ENCODE measurements at places on chromosomes 13 and 19.

DNA sequence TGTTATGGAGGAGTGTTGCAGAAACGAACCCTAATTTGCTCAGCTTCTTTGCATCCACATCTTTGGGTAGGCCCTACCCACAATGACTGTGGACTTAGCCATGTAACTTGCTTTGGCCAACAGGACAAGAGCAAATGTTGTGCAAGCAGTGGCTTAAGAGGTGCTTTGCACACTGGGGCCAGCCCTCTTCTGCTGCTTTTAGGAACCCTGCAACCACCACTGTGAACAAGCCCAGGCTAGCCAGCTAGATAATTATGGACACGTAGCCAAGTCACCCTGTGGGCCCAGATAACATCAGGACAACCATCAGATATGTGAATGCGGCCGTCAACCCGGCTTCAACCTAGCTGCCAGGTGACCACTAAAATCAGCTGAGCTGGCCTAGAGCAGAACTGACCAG is 17.1 kb downstream of the C19orf47 start:
- DNase-seq: no peak

DNA sequence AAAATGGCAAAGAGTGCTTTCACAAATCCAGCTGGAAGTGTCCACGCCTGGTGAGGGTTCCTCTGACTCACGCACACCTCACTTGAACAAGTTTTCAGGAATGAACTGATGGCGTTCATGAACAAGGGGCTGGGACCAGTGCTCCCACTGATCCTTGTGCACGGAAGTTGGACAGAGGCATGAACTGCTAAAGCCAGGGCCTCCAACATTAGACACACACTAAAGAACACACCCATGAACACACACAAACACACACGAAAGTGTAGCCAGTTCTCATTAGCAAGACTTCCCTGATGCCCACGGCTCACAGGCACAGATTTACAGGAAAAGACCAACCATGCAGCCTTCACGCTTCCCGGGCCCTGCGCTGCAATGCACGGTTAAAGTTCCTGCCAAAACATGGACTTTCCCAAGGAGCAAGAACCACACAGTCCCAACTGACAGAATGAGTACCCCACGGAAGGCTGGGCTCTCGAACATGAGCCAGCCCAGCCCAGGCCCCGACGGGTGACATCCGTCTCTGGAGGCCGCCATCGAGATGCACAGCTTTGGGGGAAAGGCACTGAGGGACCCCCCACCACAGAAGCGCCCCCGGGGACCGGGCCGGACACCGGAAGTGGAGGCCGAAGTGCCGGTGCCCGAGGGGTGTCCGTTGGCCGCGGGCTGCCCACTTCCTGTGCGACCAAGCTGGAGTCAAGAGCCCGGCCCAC is 808 bp downstream of the DNMT1 start:
- peak; percentile 70 for DNase-seq

- no peak for DNase-seq
Observed at GRCh38 chr19:48608798-48609263, 2.3 kb downstream of the SPACA4 start.

DNA sequence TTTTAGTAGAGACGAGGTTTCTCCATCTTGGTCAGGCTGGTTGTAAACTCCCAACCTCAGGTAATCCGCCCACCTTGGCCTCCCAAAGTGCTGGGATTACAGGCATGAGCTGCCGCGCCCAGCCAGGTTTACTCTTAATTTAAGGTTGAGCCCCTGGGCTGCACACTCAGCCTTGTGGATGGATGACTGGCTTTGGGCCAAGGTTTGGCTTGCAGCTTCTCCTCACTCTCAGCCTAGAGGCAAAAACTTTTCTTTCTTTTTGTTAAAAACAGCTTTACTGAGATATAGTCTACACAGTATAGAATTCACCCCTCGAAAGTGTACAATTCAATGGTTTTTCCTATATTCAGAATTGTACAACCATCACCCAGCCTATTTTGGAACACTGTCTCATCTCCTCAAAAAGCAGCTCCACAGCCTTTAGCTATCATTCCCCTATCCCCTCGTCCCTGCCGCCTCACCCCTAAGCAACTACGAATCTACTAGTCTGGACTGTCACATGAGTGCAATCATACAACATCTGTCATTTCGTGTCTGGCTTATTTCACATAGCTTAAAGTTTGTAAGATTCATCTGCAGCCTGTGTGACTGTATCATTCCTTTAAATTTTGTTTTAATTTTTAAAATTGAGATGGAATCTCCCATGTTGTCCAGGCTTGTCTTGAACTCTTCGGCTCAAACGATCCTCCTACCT is 14.5 kb upstream of the TSPAN16 start:
- DNase-seq: no peak

DNA sequence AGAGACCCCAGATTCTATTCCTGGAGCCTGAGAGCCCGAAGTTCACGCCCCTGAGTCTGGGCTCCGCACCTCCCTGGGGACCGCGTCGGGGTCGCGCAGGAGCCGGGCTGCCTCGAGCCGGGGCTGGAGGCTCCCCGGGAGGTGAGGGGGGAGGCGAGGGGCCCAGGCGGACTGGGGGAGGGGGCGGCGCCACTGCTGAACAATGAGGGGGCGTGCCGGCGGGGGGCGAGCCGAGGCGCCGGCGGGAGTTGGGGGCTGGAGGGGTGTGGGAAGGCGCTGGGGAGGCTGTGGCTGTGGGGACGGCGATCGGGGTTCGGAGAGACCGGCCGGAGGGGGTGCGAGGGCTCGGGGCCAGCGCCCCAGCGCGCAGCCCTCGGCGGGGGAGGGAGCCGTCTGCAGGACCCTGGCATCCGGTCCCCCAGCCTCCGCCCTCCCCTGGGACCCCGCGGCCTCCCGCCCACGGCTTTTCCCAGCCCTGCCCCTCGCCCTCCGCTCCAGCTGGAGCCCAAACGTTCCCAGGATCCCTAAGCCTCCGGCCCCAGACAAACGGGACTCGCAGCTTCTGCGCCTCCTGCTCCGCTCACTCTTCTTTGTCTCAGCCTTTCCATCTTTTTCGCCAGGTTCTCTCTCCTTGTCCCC is 922 bp downstream of the PLEKHG2 start:
- DNase-seq: no peak

GRCh38 chr19:18431351-18432197 is 6.4 kb downstream of the ISYNA1 start:
- no peak for DNase-seq

GRCh38 chr19:4576016-4576933 is 16.8 kb upstream of the SEMA6B start:
- no peak for DNase-seq

- DNase-seq: no peak
Observed at GRCh38 chr13:22194106-22194805, 523.4 kb downstream of the FGF9 start.

DNA sequence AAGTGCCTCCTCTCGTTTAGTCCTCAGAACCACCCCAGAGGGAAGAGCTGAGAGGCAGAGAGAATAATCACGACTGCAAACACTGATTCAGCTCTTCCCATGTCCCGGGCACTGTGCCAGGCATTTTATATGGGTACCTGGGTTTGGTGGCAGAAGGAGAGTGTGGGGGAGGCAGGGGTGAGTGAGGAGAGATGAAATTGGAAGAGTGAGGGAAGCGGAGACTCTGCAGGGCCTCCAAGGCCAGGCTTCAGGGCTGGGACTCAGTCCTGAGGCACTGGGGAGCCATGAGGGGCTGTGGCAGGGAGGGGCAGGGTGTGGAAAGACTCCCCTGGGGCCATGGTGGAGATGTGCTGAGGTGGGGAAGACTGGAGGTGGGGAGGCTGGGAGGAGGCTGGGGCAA is 8.7 kb downstream of the SYNGR4 start:
- DNase-seq: no peak

GRCh38 chr13:38369058-38369457 is 19.4 kb downstream of the UFM1 start:
- no peak for DNase-seq

- no peak for DNase-seq
Observed at GRCh38 chr13:32594157-32594738, 8.0 kb downstream of the PDS5B start.

- DNase-seq: no peak
Observed at GRCh38 chr13:95608640-95609323, 35.7 kb downstream of the DZIP1 start.

Measured in RWPE2 (cell line).